ENCODE measurements at places on chromosomes 16 and 17.

GRCh38 chr17:20896153-20896649, 146.6 kb downstream of the USP22 start:
- DNase-seq = peak; percentile 33

- DNase-seq = no peak
These were observed 1.4 kb upstream of the ITGB3 start for GRCh38 chr17:47252209-47252608.

GRCh38 chr16:88540346-88540977, 29.7 kb upstream of the ZC3H18 start:
- no peak for DNase-seq

DNA sequence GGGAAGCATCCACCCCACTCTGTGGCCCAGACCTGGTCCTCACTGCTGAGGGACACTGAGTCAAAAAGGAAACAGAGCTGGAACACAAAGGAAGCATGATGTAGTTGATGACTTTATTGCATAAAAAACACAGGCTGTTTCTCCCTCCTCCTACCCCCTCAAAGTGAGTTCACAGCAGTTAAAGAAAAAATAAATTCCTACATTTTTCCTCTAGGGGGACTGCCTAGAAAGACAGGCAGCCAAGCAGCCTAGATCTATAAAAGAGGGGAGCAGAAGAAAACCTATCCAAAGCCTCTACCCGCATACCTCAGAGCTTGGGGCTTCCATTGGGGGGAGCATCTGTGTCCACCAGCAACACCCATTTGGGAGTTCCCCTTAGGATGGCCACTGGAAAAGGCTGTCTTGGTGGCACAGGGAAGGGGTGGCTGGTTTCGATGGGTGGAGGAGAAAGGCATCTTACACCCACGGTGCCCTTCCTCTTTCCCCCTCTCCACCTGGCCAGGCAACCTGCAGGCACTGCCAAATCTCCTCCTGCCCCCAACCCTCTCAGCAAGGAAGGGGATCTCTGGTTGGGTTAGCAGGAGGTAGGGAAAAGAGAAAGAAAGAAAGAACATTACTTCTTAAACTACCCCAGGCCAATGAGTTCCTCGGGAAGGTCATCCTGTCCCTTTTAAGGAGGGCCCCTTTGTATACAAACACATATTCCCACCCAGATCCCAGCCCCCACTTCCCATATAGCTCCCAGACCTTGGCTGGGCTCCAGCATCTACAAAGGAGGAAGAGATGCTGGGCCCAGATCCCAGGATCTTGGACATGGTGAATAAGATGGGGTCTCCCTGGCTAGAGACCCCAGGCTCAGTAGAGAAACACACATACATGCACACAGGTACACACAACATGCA, 4.0 kb upstream of the SCRN2 start:
- no peak for DNase-seq

GRCh38 chr16:85652431-85653221, 36.1 kb downstream of the GINS2 start:
- DNase-seq = no peak

GRCh38 chr16:65312071-65312470, 190.2 kb upstream of the CDH11 start:
- DNase-seq = no peak

GRCh38 chr17:59093145-59093701, 13.5 kb downstream of the TRIM37 start:
- no peak for DNase-seq

Measured in H9 (cell line).